Natural killer cell treated with Interleukin-12 subunit alpha and Interleukin-12 subunit beta and Interleukin-15 and Interleukin-18, amount 100 ng/mL, for 72 hours (primary cell): ENCODE measurements at places on chromosomes 5 and 9.

- DNase-seq: no peak
- no peak overlapping the region for H3K27ac ChIP-seq
- no peaks in the 10 kb centered on the region for H3K36me3 ChIP-seq
- H3K27me3 ChIP-seq: peaks cover 45% of the 10 kb centered on the region
These were observed 33.7 kb upstream of the MACIR start for GRCh38 chr5:103224894-103225246.

DNA sequence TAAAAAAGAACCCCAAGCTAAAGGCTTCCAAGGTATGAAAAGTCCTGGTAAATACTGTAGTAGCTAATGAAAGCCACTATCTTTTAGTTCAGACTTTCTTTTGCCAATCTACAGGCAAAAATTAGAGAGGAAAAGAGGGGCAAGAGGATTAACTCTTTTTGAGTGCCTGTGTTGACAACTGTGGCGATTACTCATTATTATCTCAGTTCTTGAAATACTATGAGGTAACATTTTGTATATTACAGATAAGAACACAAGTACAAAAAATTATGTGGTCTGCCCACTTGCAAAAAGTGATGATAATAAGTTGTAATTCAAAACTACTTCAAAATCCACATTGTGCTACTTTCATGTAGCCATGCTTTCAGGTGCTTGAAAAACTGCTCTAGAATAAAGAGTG, 144.0 kb downstream of the DTWD2 start:
- DNase-seq: no peak
- H3K27ac ChIP-seq: no peak overlapping the region
- no peak overlapping the region for H3K4me3 ChIP-seq
- H3K36me3 ChIP-seq: peaks cover 9% of the 10 kb centered on the region

DNA sequence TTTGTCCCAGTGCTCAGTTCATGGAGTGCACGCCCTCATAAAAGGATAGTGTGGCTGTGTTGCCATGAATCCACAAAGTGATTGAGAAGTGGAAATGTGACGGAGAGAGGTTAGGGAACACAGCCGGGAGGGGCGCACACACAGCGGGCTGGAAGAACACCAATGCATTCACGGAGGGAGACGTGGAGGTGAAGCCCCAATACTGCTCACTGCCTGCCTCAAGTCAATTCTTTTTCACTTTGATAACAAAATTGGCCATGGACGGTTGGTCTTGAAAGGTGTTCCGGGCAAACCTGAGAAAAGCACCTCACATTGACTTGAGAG, 424.1 kb downstream of the MED10 start:
- H3K27me3 ChIP-seq: no peaks in the 10 kb centered on the region
- no peak overlapping the region for H3K27ac ChIP-seq
- no peak for DNase-seq
- H3K36me3 ChIP-seq: no peaks in the 10 kb centered on the region

DNA sequence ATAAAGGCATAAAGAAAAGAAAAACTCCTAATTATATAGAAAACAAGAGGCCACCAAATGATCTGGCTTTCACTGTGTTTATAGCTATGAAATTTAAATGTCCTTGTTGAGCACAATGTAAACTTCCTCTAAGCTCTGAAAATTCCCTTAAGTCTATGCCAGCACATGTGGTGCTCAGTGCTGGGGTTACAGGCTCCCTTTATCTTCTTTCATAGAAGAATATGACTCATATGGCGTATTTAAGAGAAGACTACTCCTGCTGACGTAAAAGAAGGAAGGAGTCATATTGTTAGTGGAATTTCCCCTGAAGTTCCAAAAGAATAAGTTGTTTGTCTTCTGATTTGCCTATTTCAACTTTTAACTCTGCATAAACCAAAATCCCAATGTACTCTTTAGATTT, 30.4 kb downstream of the RNF145 start:
- DNase-seq: no peak
- H3K36me3 ChIP-seq: no peaks in the 10 kb centered on the region

DNA sequence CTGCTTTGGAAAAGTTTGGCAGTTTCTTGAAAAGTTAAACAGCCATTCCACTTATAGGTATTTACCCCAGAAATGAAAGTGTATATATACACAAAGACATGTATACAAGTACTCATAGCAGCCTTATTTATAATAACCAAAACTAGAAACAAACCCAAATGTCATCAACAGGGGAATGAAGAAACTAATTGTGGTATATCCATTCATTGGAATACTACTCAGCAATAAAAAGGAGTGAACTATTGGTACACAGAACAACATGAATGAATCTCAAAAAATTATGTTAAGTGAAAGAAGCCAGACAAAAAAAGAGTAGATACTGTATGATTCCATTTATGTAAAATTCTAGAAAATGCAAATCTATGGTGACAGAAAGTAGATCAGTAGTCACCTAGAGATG, 2.7 kb downstream of the MORN5 start:
- peaks cover 27% of the 10 kb centered on the region for H3K27me3 ChIP-seq
- peaks cover 4% of the 10 kb centered on the region for H3K36me3 ChIP-seq
- H3K27ac ChIP-seq: no peak overlapping the region
- peaks cover 21% of the 10 kb centered on the region for H3K4me1 ChIP-seq
- H3K4me3 ChIP-seq: no peak overlapping the region
- DNase-seq: no peak

DNA sequence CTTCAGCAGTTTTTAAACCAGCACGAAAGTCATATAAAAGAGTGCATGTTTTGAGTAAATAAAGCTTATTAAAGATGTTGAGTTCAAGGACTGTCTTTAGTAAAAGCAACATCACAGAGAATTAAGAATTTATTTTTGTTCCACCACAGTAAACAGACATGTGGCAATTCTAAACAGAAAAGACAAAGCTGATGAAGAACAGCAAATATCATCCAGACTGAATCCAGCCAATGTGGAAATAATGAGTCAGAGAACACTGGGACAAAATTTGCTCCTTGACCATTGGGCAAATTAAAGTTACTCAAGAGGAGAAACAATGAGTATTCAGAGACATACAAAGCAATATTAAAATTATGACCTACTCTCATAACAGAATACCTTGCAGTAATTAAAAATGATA, 28.8 kb downstream of the OR2K2 start:
- H3K4me3 ChIP-seq: no peak overlapping the region
- DNase-seq: no peak
- peaks cover 16% of the 10 kb centered on the region for H3K27me3 ChIP-seq
- no peaks in the 10 kb centered on the region for H3K36me3 ChIP-seq

DNA sequence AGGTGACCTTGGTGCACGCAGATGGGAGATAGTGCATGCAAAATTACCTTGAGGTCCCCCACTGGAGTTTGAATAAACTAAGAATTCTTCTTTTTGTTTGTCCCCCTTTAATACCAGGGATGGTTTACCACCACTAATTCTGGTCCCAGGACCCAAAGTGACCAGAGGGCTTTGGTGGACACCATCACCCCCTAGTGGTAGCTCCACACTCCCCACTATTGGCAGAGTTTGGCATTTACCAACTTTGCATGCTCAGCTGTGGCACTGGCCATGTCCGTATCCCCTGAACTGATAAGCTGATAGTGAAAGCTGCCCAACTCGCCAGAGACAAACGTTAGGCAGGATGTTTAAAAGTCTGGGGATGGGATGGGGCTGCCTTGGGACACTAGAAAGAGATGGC, 3.3 kb downstream of the ASTN2 start:
- H3K27me3 ChIP-seq: peaks cover 37% of the 10 kb centered on the region
- H3K4me1 ChIP-seq: no peaks in the 10 kb centered on the region
- DNase-seq: no peak
- no peaks in the 10 kb centered on the region for H3K36me3 ChIP-seq
- no peak overlapping the region for H3K27ac ChIP-seq
- no peak overlapping the region for H3K4me3 ChIP-seq
